Brain pericyte (primary cell): ENCODE measurements at places on chromosomes 16 and 17.
A peak's percentile ranks its signal among the peaks of the same experiment; 100 is the strongest.

GRCh38 chr17:13437966-13438779 lies 163.6 kb downstream of the HS3ST3A1 start:
- peak; percentile 50 for DNase-seq

DNA sequence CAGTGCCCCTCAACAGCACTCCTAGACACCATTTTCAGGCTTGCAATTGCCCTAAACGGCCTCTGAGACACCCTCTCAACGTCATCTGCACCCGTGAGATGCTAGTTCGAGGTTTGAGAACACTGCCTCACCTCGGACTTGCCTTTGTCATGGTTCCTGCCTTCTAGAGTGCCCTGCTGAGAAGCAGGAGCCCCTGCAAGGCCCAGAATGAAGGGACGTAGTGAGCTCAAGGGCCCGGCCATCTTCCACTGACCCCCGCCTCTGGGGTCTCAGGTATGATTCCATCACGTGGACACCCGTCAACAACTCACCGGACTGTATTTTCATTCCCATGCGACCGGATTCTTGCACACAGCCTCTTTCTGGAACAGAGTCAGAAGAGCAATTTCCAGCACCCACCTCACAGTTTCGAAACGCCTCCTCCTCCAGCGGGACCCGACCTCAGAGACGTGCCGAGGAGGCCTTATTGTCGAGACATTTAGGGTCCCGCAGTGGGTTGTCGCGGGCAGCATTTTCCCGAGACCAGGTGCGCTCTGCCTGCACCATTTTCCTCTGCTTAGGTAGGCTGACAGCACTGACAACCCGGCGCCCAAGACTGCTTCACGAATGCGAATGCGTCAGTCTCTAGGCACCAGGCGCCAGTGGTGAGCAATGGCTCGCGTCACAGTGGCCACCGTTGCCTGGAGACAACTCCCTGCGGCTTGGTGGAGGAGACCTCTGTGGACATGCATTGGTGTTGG lies 999.9 kb downstream of the KCNJ18 start:
- no peak for DNase-seq

DNA sequence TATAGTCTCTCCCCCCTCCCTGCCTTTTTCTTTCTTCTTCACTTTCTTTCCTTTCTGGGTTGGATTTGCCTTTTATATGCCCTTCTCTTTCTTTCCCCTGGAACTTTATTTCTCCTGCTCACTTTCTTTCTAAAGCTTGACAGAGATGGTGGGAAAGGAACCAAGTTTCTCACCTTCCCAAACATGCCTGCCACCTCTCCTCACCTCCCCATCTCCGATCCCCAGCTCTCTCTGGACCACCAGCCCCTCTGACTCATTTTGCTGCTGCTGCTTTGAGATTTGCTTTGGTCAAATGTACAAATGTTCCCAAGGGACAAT lies 6.7 kb upstream of the LHX1 start:
- DNase-seq: no peak

- DNase-seq: no peak
These were observed 93.9 kb downstream of the TMEM114 start for GRCh38 chr16:8496364-8496763.

GRCh38 chr16:68800257-68800875 lies 43.0 kb upstream of the TANGO6 start:
- DNase-seq: no peak

GRCh38 chr17:58304750-58305486 lies 23.7 kb downstream of the TSPOAP1 start:
- DNase-seq: no peak

DNA sequence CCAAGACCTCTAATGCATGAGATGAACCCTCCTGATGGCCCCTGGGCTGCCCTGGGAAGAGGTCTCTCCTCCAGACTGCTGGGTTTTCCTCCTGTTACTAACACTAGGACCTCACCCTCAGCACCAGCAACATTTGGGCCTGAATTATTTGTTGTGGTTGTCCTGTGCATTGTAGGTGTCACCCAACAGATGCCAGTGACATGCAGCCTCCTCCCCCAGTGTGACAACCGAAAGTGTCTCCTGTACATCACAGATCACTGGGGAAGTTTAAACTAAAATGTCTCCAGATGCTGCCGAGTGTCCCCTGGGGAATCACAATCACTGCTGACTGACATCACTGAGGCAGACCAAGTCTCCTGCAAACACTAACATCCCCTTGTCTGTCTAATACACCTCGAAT lies 74.8 kb downstream of the SLC5A11 start:
- no peak for DNase-seq

- DNase-seq: no peak
These were observed 6.1 kb upstream of the MXRA7 start for GRCh38 chr17:76716839-76717215.

DNA sequence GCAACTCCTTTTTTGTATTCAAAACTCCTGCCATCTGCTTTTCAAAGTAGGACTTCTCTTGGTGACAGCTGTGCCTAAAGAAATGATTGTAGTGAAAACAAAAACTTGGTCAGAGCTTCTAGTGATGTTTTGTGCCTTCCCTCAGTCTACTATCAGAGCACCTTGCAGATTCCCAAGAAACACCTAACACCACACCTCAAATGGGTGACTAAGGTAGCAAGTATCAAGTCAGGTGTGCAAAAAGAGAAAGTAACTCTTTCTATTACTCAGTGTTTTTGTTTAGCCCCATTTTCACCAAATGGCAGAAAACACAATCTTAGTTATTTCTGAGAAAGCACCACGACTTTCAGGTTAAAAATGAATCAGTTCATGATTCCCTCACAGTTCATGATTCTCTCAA lies 2.0 kb upstream of the PMFBP1 start:
- no peak for DNase-seq

DNA sequence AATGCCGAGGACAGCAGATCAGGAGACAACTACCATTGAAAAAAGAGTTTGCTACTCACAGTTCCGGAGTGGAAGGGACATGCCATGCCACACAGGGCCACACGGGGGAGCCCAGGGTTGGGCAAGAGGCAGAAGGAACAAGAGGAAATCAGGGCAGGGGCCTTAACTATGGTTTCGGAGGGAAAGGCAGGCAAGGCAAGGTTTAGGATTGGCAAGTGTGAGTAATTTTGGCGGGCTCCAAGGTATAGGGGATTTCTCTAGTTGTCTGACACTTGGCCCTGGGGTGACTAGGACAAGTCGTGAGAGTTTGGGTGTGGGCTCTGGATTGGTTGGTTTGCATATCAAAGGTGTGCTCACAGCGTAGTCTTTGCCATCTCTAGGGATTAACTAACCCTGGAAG lies 27.0 kb upstream of the NTN1 start:
- DNase-seq: no peak

DNA sequence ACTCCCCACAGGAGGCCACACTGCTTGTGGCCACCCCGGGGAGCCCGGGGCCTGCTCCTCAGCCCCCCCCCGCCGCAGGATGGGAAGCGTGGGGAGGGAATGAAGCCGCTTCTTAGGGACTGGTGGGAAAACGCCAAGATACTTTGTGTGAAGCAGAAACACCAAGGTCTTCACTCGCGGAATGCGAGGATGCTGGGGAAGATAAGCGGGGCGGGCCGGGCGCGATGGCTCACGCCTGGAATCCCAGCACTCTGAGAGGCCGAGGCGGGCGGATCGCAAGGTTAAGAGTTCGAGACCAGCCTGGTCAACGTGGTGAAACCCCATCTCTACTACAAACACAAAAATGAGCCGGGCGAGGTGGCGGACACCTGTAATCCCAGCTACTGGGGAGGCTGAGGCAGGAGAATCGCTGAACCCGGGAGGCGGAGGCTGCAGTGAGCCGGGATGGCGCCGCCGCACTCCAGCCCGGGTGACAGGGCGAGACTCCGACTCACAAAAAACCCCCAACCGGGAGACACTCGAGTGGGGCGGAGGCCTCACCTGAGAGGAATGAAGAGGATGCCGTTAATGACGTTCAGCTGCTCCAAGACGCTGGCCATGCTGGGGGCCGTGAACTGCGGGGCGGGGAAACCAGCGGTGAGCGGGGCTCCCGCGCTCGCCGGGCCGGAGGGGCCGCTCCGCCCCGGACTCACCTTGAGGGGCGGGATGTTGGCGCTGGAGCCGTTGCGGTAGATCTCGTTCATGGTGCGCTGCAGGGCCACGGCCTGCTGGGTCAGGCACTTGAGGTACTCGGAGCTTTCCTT lies 20.3 kb downstream of the CLUH start:
- DNase-seq: no peak

DNA sequence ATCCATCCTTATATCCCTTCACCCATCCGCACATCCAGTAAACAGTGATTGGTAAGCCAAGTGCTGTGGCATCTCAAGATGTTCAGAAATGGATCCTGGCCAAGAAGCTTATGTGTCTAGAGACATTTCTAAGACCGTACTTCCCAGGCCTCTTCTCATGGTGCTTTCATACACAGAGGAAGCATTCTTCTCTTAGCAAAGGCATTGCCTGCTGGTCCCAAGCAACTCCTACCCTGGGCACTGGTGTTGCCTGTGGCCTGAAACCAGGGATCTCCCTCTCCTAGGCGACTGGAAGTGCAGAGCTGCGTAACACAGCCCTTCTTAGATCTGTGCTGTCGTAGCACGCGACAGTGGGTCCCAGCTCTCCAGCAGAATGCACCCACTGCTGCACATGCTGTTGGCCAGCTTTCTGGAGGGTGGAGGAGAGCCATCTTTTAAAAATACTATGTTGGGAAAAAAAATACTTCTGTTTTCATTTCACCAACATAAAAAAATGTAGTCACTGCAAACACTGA lies 182.9 kb downstream of the CCDC182 start:
- no peak for DNase-seq

- no peak for DNase-seq
These were observed 16.2 kb upstream of the MRC2 start for GRCh38 chr17:62611292-62611691.

DNA sequence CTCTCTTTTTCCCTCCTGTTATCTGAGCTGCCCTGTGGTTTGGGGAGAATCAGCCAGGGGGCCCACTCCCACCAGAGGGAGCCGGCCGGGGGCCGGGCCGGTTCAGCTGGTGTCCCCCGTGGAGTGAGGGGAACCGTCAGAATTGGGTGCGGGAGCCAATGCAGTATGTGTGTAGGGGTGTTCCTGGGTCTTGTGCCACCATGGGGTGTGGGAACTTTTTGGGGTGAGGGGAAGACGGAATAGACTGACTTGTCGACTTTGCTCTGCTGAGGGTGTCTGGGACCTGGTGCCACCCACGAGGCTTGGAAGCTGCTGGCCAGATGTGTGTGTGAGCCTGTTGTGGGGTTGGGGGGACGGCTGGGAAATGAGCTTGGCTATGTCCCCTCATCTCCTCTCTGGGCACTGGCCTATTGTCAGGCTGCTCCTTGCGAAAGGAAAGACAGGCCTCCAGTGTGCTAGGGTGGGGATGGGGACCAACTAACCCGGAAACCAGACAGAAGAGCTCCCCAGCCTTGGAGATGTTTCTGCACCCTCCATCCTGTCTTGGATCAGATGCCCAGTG lies 9.9 kb downstream of the RARA start:
- no peak for DNase-seq

DNA sequence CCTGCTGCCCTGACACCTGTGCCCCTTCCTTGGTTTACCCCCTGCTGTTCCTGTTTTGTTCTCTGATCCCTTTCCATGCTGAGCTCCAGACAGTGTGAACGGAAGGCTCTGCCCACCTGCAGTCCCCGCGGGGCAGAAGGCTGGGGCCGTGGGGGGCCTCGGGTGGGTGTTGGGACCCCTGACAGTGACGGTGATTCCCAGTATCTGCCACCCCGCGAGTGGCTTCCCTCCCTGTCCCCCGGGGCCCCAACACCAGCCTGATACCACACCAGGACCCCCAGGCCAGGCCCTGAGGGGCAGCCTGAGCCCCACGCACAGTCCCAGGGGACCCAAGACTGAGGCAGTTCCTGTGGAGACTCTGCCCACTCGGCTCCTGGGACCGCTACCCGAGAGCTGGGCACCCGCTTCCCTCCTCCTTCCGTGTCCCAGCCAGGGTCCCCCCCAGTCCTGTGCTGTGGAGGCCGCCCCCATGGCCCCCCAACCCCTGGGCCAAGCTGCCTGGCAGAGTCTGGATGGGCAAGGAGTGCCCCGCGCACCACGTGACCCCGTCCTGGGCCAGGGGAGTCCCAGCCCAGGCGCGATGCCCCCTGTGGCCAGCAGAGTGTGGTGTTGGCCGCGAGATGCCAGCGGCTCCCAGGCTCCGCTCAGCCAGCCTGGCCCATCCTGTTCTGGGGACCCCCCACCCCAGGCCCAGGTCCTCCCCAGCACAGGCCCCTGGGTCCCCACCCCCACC lies 10.0 kb upstream of the C1QTNF8 start:
- DNase-seq: no peak

- no peak for DNase-seq
These were observed 20.0 kb upstream of the FOXJ1 start for GRCh38 chr17:76160896-76161528.

DNA sequence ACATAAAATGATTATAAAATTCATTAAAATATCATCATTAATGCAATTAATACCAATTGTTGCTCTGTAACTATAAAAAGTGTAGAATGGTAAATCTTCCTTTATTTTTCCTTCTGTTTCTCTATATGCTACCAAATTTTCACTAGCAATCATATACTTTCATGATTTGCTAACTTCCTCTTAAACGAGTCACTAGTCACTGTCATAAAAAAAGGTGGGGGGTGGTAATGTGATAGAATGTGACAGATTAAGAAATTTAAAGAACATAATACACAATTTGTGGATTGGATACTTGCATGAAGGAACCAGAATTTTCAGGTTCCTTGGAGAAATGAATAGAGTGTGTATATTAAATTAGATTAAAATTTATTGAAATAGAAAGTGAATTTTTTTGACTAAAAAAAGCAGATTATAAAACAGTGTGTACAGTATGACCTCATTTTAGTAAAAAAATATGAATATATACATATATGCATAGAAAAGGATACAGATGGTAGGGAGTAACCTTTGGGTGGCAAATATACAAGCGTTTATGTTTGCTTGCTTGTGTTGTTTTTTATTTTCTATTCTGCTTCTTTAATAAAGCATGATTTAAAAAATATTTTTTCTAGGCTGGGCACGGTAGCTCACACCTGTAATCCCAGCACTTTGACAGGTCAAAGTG lies 56.7 kb upstream of the C17orf78 start:
- no peak for DNase-seq

DNA sequence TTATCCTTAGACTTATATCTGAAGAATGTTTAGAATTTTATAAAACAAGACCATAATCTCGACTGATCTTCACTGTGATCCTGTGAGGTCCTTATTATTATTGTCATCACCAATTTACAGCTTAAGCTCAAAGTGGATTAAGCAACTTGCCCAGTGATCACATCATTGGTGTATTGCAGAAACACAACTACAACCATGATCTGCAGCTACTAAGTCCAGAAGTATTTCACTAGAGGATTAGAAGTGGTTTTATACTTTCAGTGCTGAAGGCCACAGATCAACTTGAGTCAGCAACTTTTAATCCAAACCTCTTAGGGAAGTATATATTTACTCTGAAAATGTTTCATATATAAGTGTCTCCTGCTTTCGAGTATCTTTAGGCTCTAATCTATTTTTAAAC lies 624.3 kb upstream of the SOX9 start:
- no peak for DNase-seq

- DNase-seq: no peak
These were observed 47.8 kb upstream of the FBXO47 start for GRCh38 chr17:39014795-39015545.
